Stimulated activated CD4-positive, alpha-beta T cell treated with anti-CD3 and anti-CD28 coated beads, Interleukin-4, amount 100 ng/mL, for 48 hours (primary cell): ENCODE measurements at places on chromosomes 12 and 14.
A peak's percentile ranks its signal among the peaks of the same experiment; 100 is the strongest.

DNA sequence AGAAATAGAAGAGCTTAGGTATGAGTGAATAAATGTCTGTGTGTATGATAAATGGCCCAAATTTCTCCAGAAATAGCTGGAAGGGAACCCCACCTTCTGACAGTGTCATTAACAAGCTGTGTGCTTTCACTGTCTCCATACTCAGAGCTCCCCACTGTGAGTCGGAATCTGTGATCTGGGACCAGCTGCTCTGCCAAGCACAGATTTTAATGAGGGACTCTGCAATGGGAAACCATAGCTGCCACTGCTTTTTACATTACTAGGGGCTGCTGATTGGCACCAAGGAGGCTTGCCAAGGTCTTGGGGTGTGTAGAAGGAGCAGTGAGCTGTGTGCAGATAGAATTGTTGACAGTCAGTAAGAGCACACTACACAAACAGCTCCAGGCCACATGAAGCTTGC is 244.2 kb upstream of the CCDC196 start:
- no peak for DNase-seq

GRCh38 chr12:89840162-89840922 is 131.7 kb upstream of the ATP2B1 start:
- no peak for DNase-seq

- DNase-seq = no peak
Measured at GRCh38 chr14:23614395-23614828, 21.8 kb upstream of the DHRS2 start.

- peak; percentile 20 for DNase-seq
Measured at GRCh38 chr14:50736932-50737419, 68.9 kb upstream of the SAV1 start.

- DNase-seq = no peak
Measured at GRCh38 chr12:26987634-26988424, 26.4 kb downstream of the TM7SF3 start.

- DNase-seq = no peak
Measured at GRCh38 chr12:97425380-97425779, 37.2 kb upstream of the RMST start.

- no peak for DNase-seq
Measured at GRCh38 chr14:74029136-74029535, 10.0 kb downstream of the BBOF1 start.

GRCh38 chr12:105057174-105057573 is 27.1 kb downstream of the ALDH1L2 start:
- no peak for DNase-seq

DNA sequence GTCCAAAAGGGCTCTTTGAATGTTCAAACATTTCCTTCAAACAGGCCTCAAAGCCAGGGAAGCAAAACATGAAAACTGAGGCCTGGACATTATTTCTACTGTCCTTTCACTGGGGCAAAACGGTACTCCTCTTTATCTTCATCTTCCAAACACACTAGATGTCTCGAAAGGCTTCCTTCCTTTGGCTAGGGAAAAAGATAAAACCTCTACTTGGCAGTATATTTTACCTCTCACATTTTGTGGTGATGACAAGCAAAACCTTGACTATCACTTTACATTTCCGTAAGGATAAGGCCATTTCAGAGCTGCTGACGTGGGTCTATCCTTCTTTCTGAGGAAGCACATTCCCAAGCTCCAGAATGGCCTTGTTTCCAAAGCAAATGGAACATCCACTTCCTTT is 9.9 kb downstream of the STAB2 start:
- DNase-seq = no peak

- no peak for DNase-seq
Measured at GRCh38 chr12:5561057-5561456, 129.1 kb downstream of the NTF3 start.

- DNase-seq = no peak
Measured at GRCh38 chr14:84535484-84535883, 994.5 kb upstream of the FLRT2 start.

DNA sequence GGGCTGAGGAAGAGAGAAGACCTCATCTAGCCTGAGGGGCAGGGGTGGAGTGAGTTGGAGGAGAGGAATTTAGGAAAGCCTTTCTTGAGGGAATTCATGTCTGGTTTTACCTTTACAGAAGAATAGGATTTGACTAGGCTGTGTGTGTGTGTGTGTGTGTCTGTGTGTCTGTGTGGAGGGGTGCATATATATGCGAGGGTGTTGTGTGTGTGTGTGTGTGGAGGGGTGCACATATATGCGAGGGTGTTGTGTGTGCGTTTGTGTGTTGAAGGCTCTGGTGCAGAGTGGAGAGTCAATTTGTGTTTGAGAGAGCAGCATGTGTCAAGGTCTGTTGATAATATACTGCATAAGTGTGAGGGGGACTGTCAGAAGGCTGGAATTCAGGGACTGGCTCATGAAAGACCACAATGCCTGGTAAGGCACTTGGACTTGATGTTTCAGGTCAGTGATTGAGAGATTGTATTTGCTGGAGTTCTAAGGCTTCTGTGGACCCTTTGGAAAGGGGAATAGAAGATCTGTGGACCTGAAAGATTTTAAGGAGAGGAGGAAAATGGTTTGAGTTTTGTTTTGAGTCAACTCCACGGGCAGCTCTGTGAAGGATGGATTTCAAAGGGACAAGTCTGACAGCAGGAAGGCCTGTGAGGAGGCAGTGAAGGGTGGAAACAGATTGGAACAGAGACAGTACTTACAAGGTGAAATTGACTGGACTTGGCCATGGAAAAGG is 34.6 kb downstream of the TBC1D30 start:
- no peak for DNase-seq

GRCh38 chr12:18981732-18982131 is 147.8 kb upstream of the PLEKHA5 start:
- DNase-seq = no peak

DNA sequence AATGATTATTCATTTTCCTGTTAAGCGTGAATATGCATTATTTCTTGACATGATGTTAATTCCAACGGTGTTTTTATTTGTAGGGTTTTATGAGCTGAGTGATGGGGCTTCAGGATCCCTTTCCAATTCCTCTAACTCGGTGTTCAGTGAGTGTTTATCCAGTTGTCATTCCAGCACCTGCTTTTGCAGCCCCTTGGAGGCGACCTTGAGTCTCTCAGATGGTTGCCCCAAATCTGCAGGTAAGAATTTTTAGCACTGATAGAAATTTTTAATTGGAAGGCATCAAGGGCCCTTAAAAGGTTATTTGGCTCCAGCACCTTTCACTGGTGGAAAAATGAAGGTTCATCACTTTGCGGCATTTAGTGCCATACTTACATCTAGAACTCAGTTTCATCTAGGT is 3.7 kb downstream of the DACT1 start:
- DNase-seq = no peak

DNA sequence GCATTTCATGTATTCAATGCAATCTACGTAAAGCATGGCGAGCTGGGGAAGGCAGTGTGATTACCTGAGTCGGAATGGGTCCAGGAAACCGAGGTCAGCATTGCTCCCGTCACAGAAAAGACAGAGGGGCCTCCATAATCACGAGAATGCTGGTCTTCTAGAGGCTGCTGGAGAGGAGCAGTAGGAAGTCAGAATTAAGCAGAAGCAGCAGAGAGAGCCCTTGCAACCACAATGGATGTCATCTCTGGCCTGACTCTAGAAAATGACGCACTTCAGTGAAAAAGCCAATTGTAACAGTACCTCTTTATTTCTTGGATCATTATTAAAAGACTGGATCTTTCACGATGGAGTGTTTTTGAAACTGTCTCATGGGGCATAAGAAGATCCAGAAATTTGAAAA is 69.5 kb upstream of the FOXN3 start:
- no peak for DNase-seq

DNA sequence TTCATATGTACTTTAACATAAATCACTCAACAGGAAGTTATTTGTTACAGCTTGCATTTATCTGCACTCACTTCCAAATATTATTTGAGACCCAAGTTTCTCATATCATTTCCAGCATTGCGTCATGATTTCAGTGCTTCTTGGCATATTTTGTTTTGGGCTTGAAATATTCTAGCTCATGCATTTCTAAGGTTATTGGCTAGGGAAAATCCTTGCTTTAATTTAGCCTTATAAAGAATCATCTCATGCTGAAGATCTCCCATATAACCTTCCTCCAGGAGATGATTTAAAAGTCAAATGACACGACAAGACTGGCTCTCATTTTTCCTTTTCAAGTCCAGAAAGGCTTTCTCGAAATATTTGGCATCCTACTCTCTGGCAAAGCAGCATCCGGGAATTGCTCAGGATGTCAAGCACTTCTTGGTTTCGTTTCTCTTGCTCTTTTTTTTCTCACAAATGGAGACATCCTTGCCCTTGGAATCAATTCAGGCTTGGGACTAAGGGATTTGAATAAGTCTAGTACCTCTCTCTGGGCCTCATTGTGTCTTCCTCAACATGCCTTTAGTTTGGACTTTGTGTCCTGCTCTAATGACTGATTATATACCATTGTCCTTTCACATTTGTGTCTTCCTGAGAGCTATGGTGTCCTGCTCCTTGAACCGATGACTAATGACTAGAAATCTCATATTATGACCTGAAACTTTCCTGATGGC is 295.0 kb downstream of the RMST start:
- DNase-seq = no peak

GRCh38 chr12:24797901-24798300 is 151.0 kb downstream of the BCAT1 start:
- no peak for DNase-seq

DNA sequence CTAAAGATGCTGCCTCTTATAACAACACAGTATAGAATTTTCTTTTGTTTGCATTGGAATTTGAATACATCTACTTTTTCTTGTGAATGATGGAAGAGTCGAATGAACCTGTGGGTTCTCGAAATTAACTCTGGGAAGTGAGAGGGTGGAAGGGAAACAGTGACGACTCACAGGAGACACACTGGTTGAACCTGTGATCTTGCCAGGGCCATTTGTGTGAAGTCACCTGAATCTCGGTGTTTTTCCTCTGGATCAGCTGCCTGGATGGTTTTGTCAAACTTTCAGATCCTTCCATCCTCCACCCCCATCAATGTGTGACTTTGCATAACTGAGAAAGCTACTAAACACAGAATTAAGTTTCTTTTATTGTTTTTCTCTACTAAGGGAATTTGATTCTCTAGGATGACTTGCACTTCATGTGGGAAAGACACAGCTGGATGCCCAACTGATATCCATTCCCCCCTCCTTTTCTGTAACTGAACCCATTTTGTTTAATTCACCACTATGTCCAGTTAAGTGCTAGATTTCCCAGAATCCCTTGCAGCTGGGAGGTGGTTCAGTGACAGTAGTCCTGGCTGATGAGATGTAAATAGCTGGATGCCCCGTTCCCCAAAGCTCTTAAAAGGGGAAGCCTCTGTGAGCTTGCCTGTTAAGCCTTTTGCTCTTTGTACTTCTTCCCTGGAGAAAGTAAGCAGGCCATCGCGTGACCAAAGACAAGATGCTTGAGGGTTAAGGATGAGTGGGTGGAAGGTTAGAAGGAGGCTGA is 6.3 kb downstream of the PPFIBP1 start:
- no peak for DNase-seq

DNA sequence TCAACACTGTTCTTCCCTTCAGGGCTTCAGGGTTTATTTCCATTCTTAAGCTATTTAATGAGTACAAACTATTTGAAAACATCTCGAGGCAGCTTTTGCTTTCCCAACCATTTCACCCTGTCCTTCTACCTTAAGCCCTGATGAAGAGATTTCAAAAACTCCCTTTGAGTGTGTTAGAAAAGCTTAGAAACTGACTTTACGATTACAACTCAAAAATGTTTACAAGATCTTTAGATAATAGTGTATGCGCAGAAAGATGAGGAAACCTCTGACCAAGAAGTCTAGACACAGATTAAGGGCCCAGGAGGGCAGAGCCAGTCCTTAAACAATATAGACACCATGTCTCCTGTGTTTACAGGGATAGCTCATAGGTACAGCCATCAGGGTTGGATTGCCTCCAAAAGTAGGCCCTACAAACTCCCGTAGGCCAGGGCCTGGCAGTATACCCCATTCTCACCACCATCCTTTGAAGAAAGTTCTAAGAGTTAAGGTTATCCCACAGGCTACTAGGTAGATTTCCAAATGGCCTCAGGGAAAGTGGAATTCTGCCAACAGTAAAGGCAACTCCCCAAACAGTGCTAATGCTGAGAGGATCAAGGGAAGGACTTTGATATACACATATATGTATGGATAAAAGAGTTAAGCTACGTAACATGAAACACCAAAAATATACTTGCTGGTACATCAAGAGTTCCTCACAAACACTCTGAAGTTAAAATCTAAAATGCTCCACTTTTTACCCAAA is 11.4 kb upstream of the SOS2 start:
- no peak for DNase-seq

- no peak for DNase-seq
Measured at GRCh38 chr12:124451637-124452243, 115.7 kb downstream of the NCOR2 start.

- DNase-seq = no peak
Measured at GRCh38 chr12:108484845-108485244, 30.2 kb upstream of the FICD start.

- no peak for DNase-seq
Measured at GRCh38 chr14:80850197-80850814, 91.2 kb downstream of the CEP128 start.

DNA sequence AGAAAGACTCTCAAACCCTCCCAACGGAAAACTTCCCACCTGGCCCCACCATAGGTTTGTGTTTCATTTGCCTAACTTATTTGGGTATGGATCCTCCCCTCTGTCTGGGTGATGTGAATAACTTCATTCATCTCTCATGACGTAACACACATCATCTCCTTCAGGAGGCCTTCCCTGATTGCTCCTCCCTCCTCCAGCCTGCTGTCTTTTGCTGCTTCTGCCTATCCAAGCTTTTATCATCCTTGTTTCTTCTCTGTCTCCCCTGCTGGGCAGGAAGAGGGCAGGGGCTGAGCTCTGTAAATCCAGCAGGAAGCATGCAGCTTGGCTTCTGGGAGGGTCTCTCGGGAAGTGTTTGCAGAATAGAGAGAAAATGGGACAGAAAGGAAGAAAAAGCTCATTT is 766.0 kb upstream of the TBX3 start:
- no peak for DNase-seq

- no peak for DNase-seq
Measured at GRCh38 chr12:111971800-111972199, 41.2 kb downstream of the TMEM116 start.

DNA sequence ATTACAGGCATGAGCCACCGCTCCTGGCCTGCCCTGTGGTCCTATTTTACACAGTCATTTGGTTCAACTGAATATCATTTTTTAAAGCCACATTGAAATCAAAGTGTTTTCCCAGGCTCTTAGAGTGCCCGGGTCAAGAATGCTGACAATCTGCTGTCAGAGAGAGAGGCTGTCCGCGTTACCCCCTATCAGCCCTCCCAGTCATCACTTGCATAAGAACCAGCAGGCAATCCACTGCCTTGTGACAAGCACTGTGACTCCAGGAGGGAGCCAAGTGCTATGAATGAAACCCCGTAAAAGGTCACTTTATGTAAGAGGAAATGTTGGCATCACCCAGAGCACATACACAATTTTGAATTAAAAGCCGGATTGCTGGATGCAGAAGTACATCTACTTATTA is 13.5 kb downstream of the PHLDA1 start:
- DNase-seq = no peak

GRCh38 chr12:64666054-64666914 is 56.0 kb downstream of the RASSF3 start:
- DNase-seq = no peak

GRCh38 chr14:102217987-102218421 is 78.3 kb downstream of the WDR20 start:
- no peak for DNase-seq
